ENCODE measurements at places on chromosomes 12 and 14.
A peak's percentile ranks its signal among the peaks of the same experiment; 100 is the strongest.

- H3K4me3 ChIP-seq: no peak overlapping the region
- H3K27me3 ChIP-seq: no peaks in the 10 kb centered on the region
- no peak overlapping the region for H3K27ac ChIP-seq
- H3K36me3 ChIP-seq: no peaks in the 10 kb centered on the region
- H3K4me1 ChIP-seq: no peaks in the 10 kb centered on the region
- DNase-seq: peak; percentile 72
Measured at GRCh38 chr12:131365821-131366260, 345.0 kb upstream of the SFSWAP start.

DNA sequence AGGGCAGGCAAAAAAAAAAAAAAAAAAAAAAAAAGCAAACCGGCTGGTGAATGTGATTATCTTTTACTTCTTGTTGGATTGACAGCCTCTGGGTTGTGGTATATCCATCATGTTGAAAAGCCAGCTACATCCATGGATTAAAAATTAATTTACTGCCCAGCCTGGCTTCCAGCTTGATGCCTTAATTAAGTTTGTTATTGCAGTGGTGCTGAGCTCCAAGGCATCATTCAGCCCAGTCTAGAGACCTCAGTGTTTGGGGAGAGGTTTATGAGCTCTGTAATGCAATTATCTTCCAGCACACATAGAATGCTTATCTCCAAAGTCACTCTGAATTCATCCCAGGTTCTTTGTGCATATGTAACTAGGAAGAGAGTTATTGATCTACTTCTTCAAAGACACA, 114.8 kb downstream of the RIMBP2 start:
- no peaks in the 10 kb centered on the region for H3K36me3 ChIP-seq
- no peak overlapping the region for H3K27ac ChIP-seq

DNA sequence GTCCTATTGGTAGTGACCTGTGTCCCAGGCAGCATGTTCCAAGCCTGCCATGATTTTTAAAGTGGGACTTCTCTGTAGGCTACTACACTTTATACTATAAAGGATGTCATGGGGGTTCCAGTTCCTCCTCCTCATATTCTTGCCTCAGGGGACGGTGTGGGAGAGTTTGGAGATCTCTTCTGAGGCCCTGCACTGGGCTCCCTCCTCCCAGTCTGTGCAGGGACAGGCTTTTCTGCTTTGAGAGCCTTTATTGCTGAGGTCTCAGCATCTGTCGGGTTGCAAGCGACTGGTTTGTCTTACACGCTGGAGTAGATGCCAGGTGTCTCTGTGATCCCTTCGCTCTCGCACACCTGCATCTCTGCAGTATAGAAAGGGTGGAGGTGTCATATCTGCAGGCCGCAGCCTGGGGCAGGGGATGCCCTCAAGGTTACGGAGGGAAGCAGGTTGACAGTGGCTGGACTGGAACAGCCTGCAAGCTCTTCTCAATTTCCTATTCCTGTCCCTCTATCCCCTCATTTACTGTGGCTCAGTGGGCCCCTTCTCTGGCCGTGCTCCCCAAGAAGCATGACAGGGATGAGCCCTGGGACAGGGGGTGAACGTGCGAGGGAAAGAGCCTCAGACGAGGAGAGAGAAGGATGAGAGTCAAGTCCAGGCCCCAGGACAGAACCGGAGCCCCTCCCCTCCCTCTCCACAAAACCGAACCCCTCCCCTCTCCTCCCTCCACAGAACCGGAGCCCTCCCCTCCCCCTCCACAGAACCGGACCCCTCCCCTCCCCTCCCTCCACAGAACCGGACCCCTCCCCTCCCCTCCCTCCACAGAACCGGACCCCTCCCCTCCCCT, 51.3 kb downstream of the SLC6A12 start:
- H3K4me3 ChIP-seq: no peak overlapping the region
- no peaks in the 10 kb centered on the region for H3K36me3 ChIP-seq
- H3K27ac ChIP-seq: no peak overlapping the region
- peaks cover 16% of the 10 kb centered on the region for H3K4me1 ChIP-seq

DNA sequence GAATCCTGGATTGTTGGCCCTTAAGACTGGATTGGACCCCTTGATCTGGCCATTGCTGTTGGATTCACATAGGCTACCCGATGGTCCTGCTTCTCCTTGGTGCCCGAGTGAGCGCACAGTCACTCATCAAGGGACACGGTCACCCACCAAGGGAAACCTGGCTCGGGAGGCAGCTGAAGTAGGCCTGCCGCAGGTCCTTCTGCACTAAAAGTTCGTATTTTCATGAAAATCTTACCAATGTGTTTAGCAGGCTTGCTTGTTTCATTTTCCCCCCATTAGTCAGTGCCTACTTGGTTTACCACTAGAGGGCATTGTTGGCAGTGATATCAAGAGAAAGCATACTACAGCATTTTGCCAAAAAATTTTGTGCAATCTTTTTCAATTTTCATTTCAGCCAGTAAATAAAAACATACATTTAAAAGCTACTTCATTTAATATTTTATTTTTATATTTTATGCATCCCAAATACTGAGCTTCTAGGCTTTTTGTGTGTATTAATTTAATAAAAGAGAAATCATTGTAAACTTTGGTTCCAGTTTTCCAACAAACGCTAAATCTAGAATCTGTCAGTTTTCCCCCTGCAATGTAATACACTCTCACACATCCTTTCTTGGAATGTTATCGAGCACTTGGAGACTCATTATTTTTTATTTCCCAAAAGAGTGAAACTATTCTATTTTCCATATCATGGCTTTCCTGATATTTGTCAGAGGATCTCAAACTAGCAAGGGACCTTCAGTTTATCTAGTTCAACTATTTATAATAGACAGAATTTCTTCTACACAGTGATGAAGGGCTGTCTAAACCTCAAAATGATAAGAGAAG, 116.7 kb downstream of the LMNTD1 start:
- no peaks in the 10 kb centered on the region for H3K27me3 ChIP-seq
- no peaks in the 10 kb centered on the region for H3K4me1 ChIP-seq
- no peaks in the 10 kb centered on the region for H3K36me3 ChIP-seq
- DNase-seq: no peak
- H3K4me3 ChIP-seq: peak overlapping the region; percentile 75
- no peak overlapping the region for H3K27ac ChIP-seq

GRCh38 chr12:14952299-14952921, 9.0 kb downstream of the ARHGDIB start:
- DNase-seq: no peak
- H3K4me3 ChIP-seq: no peak overlapping the region
- peaks cover 16% of the 10 kb centered on the region for H3K4me1 ChIP-seq

GRCh38 chr12:114275086-114275485, 130.9 kb downstream of the TBX5 start:
- H3K4me3 ChIP-seq: no peak overlapping the region
- no peaks in the 10 kb centered on the region for H3K27me3 ChIP-seq

DNA sequence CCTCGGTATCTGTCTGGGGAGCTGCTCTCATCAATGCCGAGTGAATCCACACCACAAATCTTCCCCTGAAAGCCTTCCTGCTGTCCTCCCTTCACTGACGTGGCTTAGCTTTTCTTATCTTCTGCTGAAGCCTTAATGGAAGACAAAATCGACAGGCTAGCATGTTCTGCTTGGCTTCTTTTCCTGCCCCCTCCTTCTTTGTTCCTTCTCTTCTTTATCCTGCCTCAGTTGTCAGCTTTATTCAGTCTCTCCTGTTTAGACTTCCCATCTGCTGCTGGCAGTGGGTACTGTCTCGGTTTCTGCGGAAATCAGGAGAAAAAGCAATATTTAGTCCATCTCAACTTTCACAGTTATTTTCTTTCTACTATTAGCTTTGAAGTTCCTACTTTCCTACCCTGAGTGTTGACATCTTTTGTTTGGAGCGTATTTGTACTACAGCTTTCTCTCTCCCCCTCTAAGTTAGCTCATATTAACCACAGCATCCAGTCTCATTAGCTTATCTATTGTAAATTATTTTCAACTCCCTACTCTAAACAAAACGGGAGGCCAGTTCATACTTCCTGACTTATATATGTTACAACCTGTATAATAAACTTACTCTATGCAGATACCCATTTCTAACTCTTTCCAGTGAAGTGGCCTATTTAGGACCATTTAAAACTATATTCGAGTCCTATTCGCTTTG, 226.0 kb downstream of the DACT1 start:
- H3K27me3 ChIP-seq: no peaks in the 10 kb centered on the region
- no peak overlapping the region for H3K4me3 ChIP-seq
- no peak for DNase-seq

DNA sequence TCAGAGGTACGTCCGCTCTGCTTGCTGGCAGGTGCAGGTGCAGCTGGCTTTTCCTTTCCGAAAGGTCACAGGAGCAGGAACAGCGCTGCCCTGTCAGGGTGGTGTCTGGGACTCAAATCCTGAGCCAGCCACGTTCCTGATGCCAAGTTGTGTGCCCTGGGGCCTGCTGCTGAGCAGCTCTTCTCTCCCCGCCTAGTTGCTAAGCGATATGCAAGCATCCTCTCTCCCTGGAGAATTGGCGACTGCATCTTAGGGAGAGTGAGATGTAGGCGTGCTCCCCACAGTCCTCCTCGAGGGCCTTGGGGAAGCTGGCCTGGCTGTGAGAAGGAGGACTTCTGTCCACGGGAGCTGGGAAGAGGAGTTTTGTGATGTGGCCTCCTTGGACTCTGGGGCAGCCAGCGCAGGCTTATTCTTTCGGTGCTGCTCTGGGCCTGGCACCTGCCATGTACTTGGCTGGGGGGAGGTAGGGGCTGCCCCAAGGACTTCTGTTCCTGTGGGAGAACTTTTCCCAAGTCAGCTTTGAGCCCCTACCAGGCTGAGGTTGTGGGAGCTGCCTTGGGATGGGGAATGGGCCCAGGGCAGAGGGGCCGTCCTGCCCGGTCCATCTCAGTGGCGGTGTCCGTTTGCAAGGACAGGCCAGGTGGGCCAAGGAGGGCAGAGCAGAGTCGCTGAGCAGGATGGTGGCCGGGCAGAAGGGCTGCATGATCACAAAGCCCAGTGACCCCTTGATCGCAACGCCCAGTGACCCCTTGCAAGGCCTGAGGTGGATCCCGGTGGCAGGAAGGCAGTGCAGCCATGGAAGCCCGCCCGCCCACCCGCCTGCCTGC, 183.5 kb downstream of the ADGRD1 start:
- H3K27me3 ChIP-seq: no peaks in the 10 kb centered on the region
- no peaks in the 10 kb centered on the region for H3K36me3 ChIP-seq
- no peak for DNase-seq
- no peak overlapping the region for H3K4me3 ChIP-seq
- H3K27ac ChIP-seq: no peak overlapping the region

DNA sequence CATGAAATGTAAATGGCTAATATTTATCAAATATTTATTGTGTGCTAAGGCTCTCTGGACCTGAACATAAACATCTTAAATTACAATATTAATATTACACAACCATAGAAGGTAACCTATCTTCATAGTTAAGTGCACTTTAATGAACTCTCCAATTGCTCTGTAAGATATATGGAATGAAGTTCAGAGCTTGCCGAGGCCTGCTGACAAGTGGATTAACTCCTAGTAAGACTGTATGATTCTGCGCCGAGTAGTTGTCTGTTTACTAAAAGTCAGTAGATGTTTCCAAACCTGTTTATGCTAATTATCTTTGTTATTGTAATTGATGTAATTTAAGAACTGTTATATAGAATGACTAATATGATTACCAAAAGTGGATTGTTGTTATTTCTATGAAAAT, 77.2 kb downstream of the PTPRR start:
- no peaks in the 10 kb centered on the region for H3K4me1 ChIP-seq
- H3K4me3 ChIP-seq: no peak overlapping the region
- no peak for DNase-seq
- no peaks in the 10 kb centered on the region for H3K36me3 ChIP-seq
- no peaks in the 10 kb centered on the region for H3K27me3 ChIP-seq
- H3K27ac ChIP-seq: no peak overlapping the region

- no peak for DNase-seq
- H3K27ac ChIP-seq: no peak overlapping the region
- no peaks in the 10 kb centered on the region for H3K4me1 ChIP-seq
- H3K4me3 ChIP-seq: no peak overlapping the region
- no peaks in the 10 kb centered on the region for H3K27me3 ChIP-seq
Measured at GRCh38 chr12:34396006-34396860, 373.9 kb downstream of the ALG10 start.

DNA sequence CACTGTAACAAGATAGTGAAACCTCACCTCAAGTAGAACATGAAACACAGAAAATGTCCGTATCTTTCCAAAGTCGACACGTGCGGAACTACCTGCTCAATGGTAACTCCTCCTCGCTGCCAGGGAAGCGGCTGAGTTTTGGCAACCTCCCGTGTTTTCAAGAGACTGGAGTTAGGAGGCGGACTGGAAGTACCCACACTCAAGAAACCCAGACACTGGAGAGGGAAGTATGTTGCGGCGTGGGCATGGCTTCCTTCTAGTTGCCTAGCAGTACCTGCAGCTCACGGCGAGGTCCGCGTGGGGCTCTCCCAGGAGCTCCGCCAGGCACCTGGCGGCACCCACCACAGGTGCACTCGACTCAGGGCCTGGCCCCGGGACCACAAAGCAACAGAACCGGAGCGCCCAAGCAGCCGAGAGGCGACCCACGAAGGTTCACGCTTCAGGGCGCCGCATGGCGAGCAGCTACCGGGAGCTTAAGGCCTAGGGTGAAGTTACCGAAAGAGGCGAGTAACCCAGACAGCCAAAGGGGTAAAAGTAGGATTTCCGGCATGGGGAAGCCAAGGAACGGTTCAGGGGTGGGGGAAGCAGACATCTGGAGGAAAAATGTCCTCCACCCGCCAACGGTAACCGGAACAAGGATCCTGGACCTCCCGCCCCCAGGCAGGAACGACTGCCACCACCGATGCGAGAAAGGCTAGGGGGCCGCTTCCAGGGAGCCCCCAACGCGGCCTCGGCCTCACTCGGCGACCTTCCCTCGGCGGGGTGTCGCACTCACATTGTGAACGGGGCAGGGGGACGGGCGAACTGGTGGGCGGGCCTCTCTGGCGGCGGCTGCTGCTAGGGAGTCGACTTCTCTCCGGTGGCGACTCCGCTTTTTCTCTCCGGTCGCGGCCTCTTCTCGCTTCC, 608 bp downstream of the PTGES3 start:
- H3K27me3 ChIP-seq: no peaks in the 10 kb centered on the region
- no peaks in the 10 kb centered on the region for H3K4me1 ChIP-seq
- peak overlapping the region; percentile 100 for H3K27ac ChIP-seq
- no peaks in the 10 kb centered on the region for H3K36me3 ChIP-seq
- H3K4me3 ChIP-seq: peak overlapping the region; percentile 84

GRCh38 chr12:98998697-98999299, 353.7 kb downstream of the APAF1 start:
- no peak overlapping the region for H3K27ac ChIP-seq
- no peak overlapping the region for H3K4me3 ChIP-seq

- no peaks in the 10 kb centered on the region for H3K27me3 ChIP-seq
- no peak overlapping the region for H3K27ac ChIP-seq
- no peaks in the 10 kb centered on the region for H3K36me3 ChIP-seq
- no peak overlapping the region for H3K4me3 ChIP-seq
- no peak for DNase-seq
Measured at GRCh38 chr14:88045705-88046104, 40.8 kb downstream of the GPR65 start.

DNA sequence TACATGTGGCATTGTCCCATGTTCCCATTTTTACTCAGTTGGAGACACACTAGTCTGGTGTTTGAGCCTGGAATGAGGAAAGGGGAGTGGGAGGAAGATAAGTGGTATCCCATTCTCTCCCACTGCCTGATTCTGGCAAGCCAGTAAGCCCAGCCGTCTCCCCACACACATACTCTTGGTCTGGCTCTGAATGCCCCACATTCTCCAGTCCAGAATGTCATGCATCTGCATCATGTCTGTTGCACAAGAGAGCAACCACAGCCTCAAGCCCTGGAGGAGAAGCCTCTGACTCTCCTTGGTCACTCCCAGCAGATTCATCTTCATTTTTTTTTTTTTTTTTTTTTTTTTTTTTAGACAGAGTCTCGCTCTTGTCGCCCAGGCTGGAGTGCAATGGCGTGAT, 48.0 kb downstream of the DRAM1 start:
- no peaks in the 10 kb centered on the region for H3K4me1 ChIP-seq
- no peak overlapping the region for H3K27ac ChIP-seq
- H3K36me3 ChIP-seq: peaks cover 4% of the 10 kb centered on the region

Measured in kidney (tissue), 22 donors.